C1 segment of cervical spinal cord (tissue), 14 donors: ENCODE measurements at places on chromosomes 7 and 10.

DNA sequence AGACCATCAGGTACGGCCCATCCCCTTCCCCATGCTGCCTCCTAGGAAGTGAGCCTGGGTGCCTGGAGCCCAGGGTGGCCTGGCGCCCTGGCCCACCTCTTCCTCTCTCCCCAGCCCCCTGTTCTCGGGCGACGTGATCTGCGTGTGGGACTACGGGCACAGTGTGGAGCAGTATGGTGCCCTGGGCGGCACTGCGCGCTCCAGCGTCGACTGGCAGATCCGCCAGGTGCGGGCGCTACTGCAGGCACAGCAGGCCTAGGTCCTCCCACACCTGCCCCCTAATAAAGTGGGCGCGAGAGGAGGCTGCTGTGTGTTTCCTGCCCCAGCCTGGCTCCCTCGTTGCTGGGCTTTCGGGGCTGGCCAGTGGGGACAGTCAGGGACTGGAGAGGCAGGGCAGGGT is 17.0 kb downstream of the ASL start:
- DNase-seq, result no peak

GRCh38 chr7:99833289-99833877 is 5.6 kb downstream of the CYP3A43 start:
- DNase-seq, result no peak

DNA sequence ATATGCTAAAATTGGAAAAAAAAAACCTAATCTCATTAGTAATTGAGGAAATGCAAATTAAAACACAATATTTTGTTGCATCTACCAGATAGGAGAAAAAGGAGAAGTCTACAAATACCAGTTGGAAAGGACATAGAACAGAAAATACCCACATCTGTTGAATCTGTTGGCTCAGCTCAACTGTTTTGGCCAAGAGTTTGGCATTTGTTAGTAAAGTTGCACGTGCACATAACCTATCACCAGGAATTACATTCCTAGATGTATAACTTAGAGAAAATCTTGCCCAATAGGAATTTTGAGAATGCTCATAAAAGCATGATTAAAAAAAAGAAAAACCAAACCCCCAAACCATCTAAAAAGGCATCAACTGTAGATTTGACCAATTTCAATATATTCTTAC is 282.1 kb upstream of the BMPER start:
- DNase-seq, result no peak

DNA sequence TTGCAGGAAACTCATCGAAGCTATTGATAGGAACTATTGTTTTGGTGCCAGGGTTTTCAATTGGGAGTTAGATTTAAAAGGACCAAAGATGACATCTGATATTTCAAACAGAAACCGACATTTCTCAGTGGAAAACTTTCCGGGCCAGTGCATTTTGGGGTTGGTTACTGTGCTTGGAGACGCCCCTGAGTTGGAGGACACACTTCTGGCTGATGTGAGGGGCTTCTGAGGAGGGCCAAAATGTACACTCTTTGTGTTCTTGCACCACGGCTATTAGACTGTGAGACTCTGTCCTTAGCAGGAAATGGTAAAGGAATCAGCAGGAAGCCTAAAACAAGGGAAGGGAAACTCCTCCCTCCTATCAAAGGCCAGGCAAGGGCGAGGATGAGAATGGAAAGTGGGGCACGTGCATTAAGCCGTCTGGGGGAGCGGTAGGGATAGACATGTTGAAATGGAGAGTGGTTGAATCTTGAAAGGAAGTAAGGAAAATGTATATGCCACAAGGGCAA is 1.8 kb upstream of the SRGN start:
- DNase-seq, result no peak

GRCh38 chr10:86258941-86259340 is 107.7 kb downstream of the GRID1 start:
- DNase-seq, result no peak

GRCh38 chr7:145219461-145219860 is 383.6 kb upstream of the TPK1 start:
- no peak for DNase-seq

- no peak for DNase-seq
Observed at GRCh38 chr10:31317652-31318381, 1.2 kb upstream of the ZEB1 start.

DNA sequence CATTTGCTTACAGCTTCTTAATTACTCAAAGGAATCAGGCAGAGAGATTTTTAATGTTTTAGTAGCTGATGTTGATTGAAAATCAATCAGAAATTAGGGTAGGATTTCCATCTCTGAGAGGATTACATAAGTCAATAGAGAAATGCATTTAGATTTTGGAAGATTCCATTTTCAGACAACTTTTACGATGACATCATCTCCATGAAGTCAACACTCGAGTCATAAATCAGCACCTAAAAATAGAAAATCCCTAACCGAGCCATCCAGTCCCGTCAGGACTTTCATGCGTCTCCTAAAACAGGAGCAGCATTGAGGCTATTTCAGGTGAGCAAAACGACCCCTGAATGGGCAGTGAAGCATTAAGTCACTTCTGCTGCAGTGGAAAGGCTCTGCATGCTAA is 279.7 kb upstream of the RNF32 start:
- no peak for DNase-seq
